ENCODE measurements at places on chromosomes 7 and 10.

DNA sequence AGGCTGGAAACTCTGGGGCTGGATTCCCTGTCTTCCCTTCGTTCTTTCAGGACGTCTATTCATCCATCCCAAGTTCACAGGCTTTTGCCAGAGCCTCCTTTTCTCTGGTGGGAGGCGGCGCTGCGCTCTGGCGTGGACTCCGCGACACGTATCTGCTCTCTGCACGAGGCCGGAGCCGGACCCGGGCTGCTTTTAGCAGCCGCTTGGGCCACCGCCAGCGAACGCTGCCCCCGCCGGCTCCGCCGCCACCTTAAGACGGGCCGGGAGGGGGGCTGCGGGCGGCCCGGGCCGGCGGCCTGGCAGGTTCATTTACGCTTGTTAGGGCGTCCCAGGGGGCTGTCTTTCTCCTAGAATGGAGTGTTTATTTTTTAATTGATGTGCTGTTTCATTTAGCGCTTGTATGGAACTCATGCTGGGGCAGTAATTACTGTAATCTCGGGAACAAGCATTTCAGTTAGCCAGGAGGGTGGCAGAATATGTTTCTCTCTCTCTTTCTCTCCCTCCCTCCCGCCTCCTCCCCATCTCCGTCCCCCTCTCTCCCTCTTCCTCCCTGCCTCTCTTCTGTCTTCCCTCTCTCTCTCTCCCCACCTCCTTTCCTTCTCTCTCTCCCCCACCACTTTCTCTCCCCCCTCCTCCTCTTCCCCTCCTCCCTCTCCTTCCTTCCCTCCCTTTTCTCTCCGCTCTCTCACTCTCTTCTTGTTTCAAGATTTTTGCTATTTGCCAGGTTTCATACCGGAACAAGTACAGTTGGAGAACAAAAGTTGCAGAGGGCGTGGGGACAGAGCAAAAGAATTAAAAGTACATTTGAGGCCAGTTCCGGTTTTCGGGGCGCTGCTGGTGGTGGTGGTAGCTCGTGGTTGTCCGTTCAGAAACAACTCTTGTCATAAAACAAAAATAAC lies 1.3 kb upstream of the FZD8 start:
- peak; percentile 45 for DNase-seq

DNA sequence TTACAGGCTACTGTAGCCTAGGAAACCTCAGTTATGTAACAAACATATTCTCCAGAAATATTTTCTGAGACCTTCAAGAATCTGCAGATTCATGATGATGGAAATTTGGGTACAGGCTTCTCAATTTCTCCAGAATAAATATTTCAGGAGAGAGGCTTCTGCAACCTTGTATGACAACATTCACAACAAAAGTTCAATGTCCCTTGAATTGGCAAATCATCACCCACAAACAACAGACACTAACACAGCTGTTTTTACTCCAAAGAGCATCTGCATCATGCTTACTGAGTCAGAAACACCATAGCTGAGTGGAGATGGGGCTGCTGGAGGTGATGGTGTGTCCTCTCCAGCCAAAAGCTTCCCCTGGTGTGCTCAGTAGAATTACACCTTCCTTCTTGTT lies 9.3 kb upstream of the COBL start:
- DNase-seq = no peak

DNA sequence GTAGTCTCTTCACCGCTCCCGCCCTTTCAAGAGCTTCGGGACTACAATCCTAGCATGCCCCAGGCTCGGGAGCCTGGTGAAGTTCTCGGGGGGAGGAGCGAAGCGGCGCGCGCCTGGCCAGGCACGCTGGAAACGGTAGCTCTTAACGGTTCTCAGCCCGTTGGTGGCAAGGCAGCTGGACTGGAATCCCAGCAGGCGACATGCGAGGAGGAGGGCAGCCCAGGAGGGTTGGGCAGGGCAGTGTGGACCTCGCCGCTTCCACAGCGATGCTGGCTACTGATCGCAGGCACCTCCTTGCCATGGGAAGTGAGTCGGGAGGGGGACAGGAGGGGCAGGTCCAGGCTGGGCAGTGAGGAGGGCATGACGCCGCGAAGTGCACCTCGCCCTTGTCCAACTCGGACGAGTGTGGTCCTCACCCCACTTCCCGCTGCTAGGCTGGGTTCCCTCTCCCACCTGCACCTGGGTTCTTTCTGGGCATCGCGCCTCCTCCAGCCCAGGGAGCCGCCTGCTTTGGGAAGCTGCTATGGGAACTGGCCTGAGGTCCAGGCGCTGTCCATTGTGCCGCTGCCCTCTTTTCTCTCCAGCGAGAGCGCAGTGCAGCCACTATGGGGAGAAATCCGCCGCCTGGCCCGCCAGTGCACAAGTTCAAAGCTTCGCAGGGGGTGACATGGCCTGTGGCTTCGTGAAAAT lies 367.8 kb upstream of the NUPR2 start:
- DNase-seq = no peak

GRCh38 chr7:22269963-22270362 lies 87.0 kb downstream of the RAPGEF5 start:
- DNase-seq = no peak

DNA sequence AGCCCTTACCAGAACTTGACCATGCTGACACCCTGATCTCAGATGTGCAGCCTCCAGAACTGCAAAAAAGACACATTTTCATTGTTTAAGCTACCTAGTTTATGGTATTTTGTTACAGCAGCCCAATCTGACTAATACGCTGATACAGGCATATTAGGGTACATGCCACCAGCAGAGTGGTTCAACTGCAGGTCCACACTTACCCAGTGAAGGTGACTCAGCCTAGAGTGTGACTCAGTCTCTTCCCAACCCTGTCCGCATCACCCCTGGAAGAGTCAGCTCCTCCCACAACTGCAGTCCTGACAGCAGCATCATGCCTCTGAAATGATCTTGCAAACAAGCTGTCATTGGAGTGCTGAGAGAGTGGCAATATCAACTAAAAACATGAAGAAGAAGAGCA lies 30.8 kb upstream of the GOT1 start:
- peak; percentile 91 for DNase-seq

GRCh38 chr10:121222842-121223241 lies 371.7 kb downstream of the WDR11 start:
- peak; percentile 35 for DNase-seq

DNA sequence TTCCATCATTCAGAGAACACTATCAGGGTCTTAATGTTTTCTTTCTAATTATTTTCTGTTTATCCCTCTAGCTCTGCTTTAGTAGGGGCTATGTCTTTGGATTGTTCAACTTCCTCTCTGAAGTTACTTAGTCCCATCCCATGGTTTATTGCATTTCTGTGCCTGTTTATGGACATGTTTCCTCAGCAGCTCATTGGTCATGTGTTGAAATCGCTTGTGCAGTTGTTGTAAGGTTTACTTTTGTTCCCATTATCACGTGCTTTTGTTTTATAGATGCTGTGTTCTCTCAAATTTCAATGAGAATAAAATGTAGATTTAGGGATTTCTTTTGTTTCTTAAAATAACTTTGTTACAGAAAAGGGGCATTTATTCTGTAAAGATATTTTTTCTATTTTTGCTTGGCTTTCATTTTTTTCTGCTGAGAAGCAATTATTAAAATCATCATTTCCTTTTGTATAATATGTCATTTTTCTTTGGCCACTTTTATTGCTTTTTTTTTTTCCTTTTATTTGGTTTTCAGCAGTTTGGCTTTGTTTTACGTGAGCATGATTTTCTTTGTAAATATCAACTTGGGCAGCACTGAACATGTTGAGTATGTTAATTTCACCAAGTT lies 110.9 kb downstream of the CCDC7 start:
- no peak for DNase-seq

DNA sequence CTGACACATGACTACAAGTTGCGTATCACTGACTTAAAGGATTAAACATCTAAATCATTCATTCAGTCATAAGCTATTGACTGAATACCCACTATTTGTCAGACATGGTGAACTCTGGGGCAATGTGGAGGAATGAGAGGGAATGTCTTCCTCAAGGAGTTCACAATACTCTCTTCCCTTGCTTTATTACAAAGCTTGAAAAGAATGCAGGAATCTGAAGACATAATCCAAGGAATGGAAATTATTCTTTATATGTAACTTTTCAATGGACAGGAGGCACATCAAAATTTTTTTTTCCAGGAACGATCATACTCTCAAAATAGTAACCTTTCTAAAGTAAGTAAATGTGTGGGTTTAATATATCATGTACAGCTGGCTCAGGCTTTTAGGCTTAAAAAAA lies 111.9 kb downstream of the ATXN7L1 start:
- no peak for DNase-seq

DNA sequence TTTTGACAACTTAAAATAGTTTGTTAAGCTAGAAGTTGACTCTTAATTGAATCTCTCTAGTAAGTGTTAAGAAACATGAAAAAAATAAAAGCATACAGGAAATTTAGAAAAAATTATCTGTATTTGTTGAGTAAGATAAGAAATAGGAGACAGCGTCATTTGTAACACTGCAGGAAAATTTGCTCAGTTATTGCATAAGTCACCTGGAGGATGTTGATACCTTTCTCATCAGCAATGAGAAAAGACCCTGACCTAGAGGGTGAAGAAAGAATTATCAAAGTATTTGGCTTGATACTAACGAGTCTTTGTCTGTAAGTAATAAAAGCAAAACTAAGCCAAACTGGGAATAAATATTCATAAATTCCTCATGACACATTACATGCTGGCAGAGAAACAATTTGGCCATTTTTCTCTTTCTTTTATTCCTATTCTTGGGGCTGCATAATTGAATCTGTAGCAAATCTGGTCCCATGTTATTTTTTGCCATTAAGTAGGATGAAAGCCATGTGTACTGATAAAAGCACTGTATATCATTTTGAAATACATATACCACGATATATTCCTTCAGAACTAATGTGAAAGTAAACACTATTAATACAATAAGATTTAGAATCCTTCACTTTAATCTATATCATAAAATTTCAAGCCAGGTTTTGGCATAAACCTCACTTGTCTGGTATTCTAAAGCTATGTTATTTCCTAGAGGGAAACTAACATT lies 362.8 kb downstream of the THSD7A start:
- no peak for DNase-seq

GRCh38 chr7:36153571-36154097 lies 580 bp downstream of the EEPD1 start:
- DNase-seq = no peak

GRCh38 chr7:64775289-64775688 lies 18.9 kb upstream of the ZNF138 start:
- DNase-seq = peak; percentile 13

GRCh38 chr7:123966936-123967335 lies 41.9 kb downstream of the SPAM1 start:
- no peak for DNase-seq

DNA sequence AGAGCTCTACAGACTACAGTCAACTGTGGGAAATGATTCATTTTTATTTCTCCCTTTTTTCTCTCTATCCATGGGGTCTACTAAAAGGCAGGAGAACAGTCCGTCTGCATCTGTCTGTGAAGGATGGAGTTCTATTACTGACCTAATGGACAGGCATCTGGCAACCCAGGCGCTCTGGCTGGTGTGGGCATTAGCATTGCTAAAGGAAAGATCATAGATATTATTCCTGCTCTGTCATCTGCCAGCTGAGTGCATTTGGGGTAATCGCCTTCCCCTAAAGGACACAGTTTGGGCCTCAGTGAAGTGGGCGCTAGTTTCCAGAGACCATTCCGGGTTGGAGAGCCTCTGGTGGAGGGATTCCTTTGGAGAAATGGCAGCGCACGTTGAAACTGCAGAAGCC lies 201.3 kb upstream of the TCERG1L start:
- no peak for DNase-seq

DNA sequence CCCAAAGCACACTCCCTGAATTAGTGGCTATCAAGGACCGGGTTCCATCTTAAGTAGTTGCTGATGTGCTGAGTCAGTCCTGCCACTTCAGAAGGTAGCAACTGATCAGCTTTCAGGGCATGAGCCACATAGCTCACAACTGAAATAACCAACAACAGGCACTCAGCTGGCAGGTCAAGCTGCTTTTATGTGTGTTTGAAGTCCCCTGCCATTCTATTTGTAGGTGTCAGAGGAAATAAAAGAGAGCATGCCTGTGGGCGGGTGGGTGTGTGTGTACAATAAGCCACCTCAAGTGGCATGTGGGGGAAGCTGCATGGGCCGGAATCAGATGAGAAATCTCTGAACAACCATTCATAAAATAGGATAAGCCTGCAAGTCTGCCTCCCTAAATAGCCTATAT lies 114.3 kb upstream of the YAE1 start:
- no peak for DNase-seq

GRCh38 chr10:6070660-6071059 lies 8.5 kb upstream of the IL2RA start:
- no peak for DNase-seq

DNA sequence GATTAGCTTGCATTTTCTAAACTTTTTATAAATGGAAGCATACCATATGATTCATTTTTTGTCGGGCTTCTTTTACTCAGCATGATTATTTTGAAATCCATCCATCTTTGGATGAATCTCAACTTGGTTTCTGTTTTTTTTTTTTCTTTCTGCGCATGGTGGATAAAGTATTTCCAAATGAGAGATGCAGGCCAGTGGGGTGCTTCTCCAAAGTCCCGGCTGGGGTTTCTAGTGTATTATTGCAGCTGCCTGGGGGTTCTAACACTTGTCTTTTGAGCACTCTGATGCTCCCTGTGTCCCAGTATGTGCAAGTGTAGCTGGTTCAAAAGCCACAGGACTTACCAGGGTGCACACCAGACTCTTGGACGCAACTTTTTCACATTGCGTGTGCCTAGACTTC lies 70.9 kb upstream of the LOXL4 start:
- DNase-seq = no peak

DNA sequence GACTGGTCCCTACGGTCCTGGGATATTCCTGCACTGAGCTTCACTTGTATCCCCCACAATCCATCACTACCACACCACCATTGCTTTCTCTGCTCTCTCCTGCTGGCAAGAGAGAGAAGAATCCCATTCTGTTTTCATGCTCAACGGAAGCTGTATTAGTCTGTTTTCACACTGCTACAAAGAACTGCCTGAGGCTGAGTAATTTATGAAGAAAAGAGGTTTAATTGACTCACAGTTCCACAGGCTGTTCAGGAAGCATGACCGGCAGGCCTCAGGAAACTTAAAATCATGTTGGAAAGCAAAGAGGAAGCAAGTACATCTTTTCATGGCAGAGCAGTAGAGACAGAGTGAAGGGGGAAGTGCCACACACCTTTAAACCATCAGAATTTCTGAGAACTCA lies 260.4 kb upstream of the LYZL1 start:
- no peak for DNase-seq

DNA sequence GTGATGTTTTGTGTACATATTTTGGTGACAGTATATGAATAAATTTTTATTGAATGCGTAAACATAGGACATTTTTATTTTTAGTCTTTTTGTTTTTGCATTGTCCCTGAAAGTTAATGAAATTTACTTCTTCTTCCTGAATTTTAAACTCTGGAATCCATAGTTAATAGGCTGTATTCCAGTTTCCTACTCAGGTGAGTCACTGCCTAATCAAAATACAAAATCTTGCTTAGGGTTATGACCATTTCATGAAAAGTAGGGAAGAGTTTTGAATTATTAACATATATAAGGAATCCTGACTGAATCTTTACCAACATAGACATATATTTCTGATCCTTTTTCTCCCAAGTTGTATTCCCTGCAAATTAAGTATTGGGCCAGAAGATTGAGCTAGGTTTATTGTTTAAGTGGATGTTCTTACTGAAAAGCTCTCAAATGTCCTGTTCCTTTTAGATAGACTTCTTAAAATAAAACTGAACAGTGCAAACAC lies 2.6 kb downstream of the CREM start:
- DNase-seq = no peak

Data from epithelial cell of esophagus (primary cell).